ENCODE measurements at places on chromosomes 2 and 18.

DNA sequence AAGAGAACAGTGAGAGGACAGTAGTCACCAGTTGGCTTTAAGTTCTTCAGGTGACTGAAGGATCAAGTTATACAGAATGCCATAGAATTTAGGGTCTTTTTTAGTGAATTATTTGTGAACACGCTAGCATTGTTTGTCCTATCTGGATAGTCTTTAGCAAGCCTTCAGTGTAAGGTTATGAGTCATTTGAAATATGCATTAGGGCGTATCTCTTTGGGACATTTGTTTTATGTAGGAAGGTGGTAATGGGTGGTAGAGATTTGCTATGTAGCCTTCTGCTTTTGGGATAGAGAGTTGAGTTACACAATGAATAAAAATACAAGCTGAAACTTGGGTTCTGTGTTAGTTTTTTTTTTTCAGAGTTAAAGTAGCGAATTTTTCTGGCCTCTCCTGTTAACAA lies 13.0 kb downstream of the ACTR2 start:
- DNase-seq, result no peak

DNA sequence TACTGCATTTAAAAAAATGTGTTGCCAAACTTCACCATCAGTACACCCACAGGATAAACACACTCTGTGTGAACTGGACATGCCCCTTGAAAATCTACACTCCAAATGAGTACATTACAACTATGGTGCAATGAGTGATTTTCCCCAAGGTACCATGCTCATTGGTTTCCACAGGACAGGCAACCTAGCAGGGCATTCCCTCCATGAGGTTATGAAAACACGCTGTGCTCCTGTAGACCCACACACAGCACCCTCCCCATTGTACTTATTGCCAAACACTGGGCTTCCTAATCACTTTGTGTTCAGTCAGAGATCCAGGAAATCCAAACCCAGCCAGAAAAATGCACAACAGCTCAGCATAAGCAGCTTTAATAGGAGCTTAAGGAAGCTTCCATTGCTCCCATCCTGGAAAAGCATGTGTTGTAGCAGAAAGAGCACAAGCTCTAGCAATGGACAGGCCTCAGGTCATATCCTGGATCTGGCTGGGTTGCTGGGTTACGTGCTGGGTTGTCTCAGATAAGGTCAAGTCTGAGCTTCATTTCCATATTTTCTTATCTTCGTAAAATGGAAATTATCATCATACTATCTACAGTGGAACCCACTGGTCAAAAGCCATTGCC lies 20.8 kb upstream of the ATIC start:
- no peak for DNase-seq

DNA sequence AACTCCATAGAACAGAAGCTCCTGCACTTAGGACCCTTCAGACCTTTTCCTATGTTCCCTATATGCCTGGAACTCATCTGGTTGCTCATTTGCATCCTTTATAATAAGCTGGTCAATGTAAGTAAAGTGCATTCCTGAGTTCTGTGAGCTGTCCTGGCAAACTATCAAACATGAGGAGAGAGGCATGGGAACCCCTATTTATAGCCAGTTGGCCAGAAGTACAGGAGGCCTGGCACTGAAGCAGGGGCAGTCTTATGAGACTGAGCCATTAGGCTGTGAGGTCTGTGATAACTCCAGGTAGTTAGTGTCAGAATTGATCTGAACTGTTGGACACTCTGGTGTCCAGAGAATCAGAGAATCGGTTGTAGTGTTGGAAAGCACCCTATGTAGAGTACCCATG lies 88.4 kb downstream of the EHD3 start:
- no peak for DNase-seq

DNA sequence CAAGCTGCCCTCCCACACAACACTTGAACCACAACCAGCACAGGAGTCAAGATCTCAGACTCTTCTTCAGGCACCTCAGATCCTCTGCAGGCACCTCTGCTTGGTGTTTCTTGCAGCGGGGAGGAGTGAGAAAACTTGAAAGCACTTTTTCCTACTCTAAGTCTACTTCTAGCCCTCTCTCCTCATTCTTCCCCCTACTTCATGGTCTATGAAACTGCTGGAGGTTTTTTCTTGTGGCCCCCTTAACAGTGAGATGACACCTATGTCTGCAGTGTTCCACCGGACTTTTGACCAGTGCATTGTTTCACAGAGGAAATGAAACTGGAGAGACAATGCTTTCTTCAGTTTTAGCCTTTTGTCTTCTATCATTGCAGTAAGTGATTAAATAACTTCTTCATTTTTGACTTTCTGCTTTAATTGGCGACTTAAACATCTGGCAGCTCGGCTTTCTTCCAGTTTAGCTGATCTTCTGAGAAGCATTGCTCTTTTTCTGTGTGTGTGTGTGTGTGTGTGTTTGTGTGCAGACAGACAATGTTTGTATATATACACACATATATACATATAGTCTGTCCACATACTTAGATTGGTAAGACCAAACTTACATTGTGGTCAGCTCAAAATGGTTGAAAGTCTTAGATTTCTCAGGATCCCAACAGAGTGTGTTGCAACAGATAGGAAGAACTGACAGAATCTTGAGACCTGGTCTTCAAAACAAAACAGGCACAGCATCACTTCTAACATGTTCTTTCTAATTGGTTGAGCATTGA lies 1474.0 kb upstream of the TMEFF2 start:
- DNase-seq, result no peak

- no peak for DNase-seq
Measured at GRCh38 chr2:134391751-134392160, 137.9 kb downstream of the MGAT5 start.

- DNase-seq, result no peak
Measured at GRCh38 chr2:85330839-85331636, 3.2 kb upstream of the TGOLN2 start.

DNA sequence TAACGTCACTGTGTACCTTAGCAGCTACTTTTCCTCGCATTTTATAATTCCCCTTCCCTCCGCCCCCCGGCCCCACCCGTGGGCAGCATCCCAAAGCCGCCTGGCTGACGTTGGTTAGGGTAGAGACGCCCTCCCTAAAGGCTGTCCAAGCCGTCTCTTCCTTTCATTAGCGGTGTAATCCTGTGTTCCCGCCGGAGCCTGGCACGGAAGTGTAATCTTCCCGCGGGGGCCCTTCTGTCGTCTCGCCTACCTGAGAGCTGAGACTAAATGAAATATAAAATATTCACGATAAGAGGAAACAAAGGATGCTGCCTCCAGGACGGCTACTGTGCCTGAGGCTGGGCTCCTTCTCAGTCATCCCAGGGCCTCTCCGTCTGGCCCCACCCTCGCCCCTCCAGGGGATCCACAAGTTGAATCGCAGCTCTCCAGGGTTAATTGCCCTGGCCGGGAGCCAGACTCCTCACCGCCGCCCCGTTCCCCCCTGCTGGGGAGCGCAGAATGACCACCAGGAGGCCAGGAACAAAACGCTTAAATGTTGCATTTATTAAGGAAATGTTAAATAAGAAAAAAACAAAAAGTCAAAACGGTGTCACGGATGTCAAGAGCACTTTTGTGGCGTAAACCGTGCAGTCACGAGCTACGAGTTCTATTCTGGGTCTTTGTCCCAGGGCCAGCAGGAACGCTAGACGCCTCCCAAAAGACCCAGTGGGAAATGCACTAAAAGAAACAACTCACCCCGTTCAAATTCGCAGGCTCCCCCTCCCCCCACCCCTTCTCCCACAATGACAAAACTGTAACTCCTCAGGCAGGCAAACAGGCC lies 1.5 kb downstream of the RPRM start:
- no peak for DNase-seq

DNA sequence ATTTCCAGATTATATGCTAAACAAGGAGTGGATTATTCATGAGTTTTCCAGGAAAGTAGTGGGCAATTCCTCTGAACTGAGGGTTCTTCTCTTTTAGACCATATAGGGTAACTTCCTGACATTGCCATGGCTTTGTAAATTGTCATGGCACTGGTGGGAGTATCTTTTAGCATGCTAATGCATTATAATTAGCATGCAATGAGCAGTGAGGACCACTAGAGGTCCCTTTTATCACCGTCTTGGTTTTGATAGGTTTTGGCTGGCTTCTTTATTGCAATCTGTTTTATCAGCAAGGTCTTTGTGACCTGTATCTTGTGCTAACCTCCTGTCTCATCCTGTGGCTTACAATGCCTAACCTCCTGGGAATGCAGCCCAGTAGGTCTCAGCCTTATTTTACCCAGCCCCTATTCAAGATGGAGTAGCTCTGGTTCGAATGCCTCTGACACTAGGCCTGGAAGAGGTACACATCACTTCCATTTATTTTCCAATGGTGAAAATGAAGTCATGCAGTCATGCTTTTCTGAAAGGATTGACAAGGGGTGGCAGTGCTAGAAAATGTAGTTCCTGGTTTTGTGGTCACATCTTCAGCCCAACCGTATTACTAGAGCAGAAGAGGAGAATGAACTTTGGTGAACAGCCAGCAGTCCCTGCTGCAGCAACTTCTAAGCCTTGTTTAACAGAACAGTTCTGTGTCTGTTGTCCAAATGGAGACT lies 26.6 kb upstream of the ITGA4 start:
- no peak for DNase-seq

DNA sequence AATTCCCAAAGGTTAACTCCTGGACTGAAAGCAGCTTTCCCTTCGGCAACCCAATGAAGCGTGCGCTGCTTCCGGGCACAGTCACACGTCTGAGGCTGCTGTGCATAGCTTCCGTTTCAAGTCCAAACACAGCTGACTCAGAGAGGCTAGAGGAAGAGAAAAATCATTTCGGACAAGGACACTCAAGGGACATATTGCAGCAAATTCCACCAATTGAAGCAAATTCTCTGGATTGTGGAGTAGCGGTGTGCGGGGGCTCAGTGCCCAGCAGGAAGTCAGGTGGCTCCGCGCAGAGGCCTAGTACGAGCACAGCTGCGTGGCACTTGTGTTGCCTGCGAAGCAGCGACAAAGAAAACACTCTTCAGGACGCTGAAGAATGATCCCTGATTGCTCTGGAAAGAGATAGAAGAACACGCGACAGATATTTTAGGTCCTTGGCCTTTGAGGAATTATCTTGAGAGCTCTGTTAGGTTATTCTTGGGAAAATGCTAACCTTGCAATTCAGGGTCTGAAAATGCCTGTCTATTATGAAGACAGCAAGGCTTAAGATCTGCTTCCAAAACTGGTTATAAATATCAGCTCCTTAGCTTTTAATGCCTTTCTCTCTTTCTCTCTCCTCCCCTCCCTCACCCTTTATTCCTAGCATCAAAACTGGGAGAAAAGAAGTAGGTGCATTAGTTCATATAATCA lies 352.6 kb upstream of the DLGAP1 start:
- DNase-seq, result no peak

DNA sequence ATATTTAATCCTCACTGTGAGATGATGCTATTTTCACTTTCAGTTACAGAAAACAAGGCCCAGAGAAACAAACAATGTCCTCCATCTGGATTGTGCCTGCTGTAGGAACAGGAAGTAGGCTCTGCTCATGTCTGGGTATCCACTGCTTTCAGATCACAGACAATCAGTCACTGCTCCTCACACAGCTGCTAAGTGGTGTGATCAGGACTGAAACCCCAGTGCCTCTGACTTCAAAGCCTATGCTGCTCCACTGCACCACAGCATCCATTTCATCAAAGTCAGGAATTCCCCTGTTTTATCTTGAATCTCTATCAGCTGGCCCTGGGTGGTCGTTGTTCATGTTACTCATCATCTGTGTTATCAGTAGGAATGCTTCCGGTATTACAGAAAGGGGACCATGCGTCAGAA lies 303.8 kb upstream of the TRIB2 start:
- DNase-seq, result peak; percentile 33

DNA sequence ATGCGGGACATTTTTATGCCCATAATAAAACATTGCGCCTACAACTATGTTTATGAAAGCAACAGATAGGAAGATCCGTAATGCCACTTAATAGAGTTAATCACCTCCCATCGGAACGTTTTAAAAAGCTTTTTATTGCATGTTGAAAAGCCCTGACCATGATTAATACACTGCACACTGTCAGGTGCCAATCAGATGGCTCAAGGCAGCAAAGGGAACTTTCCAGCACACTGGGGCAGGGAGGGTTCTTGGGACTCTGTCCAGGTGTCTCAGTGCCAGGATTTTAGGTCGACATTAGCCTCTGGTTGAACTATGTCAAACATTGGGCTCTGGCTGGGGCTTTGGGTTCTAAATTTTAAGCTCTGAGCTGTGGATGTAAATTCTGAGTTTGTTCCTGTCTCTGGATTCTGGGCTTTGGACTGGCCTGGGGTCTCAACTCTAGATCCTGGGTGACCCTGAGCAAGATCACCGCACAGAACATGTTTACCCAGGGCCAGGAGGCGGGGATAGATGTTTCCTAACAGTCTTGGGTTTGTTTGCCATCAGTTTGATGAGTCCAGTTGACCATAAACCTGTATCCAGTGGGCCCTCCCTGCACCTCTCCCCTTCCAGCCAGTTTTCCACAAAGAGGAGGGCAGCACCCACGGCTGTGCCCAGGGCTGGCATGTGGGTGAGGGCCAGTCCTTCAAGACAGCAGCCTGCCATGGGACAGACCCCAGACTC lies 262.7 kb downstream of the ATAD2B start:
- no peak for DNase-seq

- no peak for DNase-seq
Measured at GRCh38 chr2:24831221-24832072, 38.2 kb downstream of the CENPO start.

- DNase-seq, result peak; percentile 30
Measured at GRCh38 chr2:54522624-54523281, 66.6 kb downstream of the SPTBN1 start.

- no peak for DNase-seq
Measured at GRCh38 chr2:36677996-36678605, 18.4 kb upstream of the VIT start.

- no peak for DNase-seq
Measured at GRCh38 chr2:204557604-204558003, 12.3 kb downstream of the PARD3B start.

DNA sequence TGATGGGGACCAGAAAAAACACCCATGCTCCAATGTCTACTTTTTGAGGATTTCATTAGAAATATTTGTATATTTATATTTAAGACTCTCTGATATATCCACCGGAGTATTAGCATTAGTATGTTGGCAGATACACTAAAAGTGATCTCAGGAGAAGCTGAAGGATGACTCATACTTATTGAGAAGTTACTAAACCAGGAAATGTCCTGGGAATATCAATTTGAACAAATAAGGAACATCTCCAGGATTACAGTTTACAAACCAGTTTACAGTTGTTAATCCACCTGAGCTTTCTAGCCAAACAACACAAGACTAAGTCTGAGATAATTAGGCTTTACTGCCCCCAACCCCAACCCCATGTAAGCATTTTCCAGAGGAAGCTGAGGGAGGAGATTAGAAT lies 16.1 kb upstream of the DPP4 start:
- no peak for DNase-seq

DNA sequence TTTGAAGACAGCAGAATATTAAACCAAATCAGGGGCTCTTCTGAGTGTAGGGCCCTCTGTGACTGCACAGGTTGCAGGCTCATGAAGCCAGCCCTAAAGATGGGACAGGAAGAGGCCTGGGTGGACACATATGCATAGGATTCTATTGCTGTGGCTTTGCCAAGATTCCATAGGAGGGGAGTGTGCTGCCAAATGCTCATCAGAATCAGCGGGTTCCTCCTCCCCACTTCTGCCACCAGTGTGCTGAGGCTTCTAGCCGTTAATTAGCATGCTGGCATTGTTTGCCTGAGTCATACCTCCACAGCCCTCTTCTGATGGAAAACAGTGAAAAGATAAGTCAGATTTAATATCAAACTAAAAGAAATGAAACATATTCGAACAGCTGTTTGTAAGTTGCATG lies 103.9 kb upstream of the TMEFF2 start:
- DNase-seq, result no peak

GRCh38 chr2:48474574-48475298 lies 55.2 kb upstream of the STON1 start:
- DNase-seq, result no peak
